ENCODE measurements at places on chromosomes 4 and X.

DNA sequence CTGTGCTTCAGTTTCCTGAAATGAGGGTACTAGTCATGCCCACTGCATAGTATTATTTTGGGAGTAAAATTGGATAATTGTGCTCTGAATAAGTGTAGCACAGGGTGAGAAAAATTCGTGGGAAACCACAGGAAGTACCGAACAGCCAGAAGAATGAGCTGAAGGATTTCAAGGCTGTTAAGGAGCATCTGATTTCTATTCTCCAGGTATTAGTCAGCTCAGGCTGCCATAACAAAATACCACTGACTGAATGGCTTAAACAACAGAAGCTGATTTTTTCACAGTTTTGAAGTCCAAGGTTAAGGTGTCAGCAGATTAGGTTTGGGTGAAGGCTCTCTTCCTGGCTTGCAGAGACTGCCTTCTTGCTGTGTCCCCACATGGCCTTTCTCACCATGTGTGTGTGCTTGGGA lies 41.9 kb downstream of the WWC2 start:
- no peak for DNase-seq

DNA sequence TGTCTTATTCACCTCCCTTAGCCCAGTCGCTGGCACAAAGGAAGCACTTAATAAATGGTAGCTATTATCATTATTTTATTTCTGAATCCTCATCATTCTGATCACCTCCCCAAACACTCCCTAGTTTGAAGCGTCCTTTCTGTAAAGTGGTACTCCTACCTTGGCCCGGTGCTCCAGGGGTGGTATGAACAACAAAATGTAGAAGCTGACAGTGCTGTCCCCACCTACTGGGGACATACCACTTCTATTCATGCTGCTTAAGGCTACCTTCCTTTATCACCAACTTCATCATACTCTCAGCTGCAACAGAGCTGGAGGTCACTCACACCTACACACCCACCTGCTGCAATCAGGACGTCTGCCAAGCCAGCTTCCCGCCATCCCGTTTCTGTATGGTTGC lies 40.8 kb upstream of the APLN start:
- no peak for DNase-seq

GRCh38 chr4:107939307-107939706 lies 8.0 kb downstream of the CYP2U1 start:
- no peak for DNase-seq

GRCh38 chr4:3655485-3655884 lies 110.7 kb upstream of the ADRA2C start:
- DNase-seq = no peak

DNA sequence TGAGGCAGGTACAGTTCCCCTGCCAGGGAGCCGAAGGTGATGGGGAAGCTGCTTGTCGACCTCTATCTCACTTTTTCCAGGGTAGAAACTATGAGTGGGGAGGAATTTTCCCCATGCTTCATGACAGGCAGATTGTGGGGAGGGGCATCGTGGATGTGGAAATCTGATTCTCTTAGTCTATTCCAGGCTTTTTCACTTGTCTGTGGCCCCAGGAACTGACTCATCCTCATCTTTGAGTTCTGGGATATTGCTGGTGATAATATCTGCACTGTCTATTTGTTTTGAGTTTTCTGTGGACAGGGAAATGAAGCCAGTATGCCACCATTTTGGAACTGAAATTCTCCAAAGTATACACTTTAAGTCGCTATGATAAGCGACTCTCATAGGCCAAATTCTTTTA lies 7.6 kb upstream of the TLR2 start:
- no peak for DNase-seq

- DNase-seq = no peak
Measured at GRCh38 chrX:40197071-40197470, 99.3 kb upstream of the BCOR start.

DNA sequence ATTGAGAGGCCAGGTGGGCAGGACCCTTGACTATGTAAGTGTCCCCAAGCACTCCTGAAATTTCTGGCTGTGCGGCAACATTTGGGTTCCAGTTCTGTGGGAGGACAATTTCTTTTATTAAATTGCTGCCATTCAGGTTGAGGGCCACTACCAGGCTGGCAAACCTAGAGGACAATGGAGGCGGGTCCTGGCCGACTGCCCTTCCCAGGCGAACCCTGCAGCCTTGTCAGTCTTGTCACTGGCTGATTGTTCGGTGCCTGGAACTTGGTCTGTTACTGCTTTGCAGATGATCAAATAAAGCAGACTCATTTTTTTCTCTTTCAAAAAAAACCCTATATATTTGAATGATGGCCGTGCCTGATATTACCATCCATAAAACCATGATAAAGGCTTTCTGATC lies 6.6 kb upstream of the TMEM128 start:
- DNase-seq = no peak

DNA sequence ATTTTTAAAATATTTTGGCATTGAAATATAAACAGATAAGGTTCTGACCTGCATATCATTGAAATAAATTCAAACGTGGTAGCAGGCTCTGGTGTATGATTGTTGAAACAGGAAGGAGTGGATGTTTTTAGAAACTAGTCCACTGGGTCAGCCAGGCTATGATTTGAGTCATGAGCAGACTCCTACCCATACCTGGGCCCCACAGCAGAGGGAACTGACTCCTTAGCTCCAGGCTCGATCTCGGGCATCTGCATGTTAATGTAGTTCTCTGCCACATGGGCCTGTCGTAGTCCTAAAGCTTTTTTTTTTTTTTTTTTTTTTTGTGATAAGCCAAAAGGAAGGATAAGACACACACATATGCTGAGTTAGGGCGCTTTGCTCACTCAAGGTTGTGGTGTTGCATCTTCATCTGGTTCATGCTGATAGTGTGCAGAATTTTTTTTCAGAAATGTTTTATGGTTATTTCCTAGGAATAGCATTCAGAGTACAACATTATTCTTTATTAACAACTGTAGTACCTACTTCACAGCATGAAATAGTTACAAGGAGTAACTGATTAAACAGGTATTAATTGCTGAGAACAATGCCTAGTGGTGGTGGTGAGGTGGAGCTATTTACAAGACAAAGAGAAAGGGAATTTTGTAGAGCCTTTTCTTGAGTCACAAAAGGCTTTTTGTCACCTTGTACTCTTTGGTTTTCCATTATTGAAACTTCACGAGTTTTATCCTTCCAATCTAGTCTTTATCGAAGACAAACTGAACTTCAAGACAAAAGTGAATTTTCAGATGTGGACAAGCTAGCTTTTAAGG lies 27.3 kb downstream of the OFD1 start:
- DNase-seq = no peak

DNA sequence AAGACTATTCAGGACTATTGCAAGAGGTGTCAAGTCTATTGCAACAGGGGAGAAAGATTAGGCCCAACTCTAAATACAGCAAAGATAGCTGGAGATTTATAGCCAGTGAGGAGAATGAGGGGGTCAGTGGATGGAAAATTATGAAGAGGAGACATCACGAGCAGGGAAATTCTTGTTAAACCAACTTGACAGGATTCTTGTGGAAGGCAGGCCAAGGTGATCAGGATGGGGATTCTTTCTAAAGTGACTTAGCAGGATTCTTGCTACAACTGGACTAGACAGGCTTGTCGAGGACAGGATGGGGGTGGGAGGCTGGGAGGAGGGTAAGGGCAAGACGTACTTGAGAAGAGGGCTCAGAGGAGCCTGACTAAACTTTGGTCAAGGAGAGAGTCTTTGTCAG lies 89.0 kb downstream of the PHEX start:
- DNase-seq = no peak

- no peak for DNase-seq
Measured at GRCh38 chr4:139663561-139664138, 2.0 kb upstream of the MGST2 start.

GRCh38 chr4:114081783-114082182 lies 102.3 kb upstream of the ARSJ start:
- no peak for DNase-seq

DNA sequence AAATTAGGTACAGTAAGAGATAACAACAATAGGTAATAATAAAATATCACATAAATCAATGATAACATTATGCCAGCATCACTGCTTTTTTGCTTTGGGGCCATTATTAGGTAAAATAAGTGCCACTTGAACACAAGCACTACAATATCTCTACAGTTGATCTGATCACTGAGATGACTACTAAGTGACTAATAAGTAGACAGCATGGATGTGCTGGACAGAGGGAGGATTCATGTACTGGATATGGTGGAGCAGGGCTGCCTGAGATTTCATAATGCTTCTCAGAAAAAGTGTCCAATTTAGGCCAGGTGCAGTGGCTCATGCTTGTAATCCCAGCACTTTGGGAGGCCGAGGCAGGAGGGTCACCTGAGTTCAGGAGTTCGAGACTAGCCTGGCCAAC lies 137.8 kb upstream of the IL1RAPL2 start:
- DNase-seq = no peak

DNA sequence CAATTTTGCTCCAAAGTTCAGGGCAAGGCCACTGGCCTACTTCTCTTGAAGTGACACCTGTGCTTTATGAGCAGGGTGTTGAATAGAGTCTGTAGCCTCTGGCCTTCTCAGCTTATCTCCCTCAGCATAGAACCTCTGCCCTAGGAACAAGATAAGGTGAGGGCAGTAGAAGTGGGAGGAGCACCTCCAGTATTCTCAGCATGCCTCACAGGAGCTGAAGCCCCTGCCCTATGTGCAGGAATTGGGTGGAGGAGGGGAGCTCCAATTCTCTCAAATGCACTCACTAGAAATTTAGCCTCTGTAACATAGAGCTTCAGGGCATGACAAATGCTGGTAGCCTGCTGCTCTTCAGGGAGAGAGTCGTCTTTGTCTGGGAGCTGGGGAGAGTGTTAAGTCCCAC lies 479.3 kb downstream of the IL1RAPL1 start:
- DNase-seq = no peak

- DNase-seq = no peak
Measured at GRCh38 chr4:104983615-104984179, 163.0 kb upstream of the TET2 start.

DNA sequence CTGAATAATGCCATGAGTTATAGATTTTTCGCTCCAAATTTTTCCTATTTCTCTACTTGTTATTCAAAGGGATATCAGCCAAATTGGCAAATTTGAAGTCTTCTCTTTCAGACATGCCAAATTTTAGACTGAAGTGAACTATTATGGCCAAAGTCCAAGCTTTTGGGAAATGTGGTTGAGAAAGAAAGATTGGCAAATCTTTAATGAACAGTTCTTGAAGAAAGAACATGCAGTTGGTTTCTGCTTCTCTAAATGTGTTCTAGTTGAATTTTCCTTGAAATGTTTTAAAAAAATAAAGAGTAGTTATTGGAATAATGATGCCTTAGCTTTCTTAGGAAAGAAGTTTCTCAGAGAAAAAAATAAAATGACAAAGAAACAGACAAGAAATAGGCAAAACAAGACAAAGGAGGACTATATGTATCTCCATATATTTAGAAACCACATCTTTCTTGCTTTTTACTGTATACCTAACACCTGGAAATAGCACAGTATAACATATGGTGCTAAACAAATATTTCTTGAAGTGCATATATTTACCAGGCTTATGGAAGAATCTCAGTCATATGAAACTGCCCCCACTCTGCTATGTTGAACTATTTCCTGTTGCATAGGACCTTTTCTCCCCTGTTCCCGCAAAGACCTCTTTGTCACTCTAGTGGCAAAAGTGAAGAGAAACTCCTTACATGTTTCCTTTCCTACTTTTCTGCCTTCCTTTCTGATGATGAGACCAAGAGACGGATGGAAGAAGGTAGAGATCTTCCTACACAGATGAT lies 250.0 kb downstream of the ARHGAP24 start:
- no peak for DNase-seq

DNA sequence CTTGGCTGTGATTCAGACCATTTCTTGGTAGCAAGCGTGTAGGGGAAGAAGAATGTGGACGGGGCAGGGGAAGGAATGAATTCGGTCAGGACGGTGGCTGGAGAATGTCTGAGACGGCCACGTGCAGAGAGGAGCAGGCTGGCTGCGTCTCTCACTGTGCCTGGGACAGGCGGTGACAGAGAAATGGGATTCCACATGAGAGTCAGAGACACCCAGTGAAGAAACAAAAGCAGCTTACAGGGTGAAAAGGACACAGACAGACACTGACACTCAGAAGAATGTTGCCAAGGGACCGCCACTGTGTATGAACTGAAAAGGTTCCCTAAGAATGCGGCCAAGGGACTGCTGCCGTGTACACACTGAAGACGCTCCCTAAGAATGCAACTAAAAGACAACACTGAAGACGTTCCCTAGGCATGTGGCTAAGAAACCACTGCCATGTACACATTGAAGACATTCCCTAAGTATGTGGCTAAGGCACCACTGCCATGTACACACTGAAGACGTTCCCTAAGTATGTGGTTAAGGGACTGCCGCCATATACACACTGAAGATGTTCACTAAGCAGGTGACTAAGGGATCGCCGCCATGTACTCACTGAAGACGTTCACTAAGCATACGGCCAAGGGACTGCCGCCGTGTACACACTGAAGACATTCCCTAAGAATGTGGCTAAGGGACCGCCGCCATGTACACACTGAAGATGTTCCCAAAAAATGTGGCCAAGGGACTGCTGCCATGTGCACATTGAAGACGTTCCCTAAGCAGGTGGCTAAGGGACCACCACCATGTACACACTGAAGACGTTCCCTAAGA lies 49.1 kb downstream of the DHRSX start:
- no peak for DNase-seq

- DNase-seq = no peak
Measured at GRCh38 chr4:3424522-3425095, 17.2 kb upstream of the HGFAC start.

DNA sequence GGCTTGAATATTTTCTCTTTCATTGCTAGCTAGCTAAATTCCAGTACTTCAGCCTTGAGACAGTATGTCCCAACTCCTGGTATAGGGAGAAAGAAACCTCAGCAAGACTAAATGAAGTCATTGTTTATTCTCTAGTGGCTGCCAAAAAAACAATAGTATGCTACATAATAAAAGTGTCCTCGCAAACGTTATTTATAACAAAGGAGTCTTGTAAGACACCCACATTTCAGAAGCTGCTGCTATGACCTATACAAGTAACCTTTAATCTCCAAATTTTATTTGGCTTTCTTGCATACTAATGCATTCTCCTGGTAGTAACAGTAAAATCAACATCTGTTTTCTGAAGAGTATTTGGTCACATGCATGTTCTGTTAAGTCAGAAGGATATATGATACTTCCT lies 28.8 kb downstream of the NEK1 start:
- DNase-seq = no peak

GRCh38 chr4:818106-818921 lies 7.6 kb downstream of the CPLX1 start:
- DNase-seq = no peak

DNA sequence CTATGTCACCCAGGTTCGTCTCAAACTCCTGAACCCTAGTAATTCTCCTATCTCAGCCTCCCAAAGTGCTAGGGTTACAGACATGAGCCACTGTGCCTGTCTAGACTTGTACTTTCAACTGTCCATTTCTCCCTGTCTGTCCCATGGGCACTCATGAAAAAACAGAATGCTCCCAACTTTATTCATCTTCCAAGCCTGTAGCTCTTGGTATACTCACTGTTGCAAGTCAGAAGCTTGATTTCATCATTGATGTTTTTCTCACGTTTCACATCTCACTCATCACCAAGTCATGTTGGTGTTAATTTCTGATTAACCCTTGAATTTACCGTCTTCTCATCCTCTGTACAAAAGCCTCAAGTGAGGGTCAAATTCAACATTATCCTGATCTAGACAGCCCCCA lies 7.3 kb upstream of the SRP72 start:
- no peak for DNase-seq

GRCh38 chrX:68895341-68895755 lies 66.5 kb downstream of the EFNB1 start:
- DNase-seq = peak; percentile 59

GRCh38 chr4:101345271-101345595 lies 2.1 kb downstream of the PPP3CA start:
- DNase-seq = no peak
